ENCODE measurements at places on chromosomes 1 and 21.
A peak's percentile ranks its signal among the peaks of the same experiment; 100 is the strongest.

GRCh38 chr1:184882957-184883815 is 91.1 kb downstream of the NIBAN1 start:
- no peak for DNase-seq

- no peak for DNase-seq
Observed at GRCh38 chr1:208113011-208113410, 131.2 kb downstream of the PLXNA2 start.

DNA sequence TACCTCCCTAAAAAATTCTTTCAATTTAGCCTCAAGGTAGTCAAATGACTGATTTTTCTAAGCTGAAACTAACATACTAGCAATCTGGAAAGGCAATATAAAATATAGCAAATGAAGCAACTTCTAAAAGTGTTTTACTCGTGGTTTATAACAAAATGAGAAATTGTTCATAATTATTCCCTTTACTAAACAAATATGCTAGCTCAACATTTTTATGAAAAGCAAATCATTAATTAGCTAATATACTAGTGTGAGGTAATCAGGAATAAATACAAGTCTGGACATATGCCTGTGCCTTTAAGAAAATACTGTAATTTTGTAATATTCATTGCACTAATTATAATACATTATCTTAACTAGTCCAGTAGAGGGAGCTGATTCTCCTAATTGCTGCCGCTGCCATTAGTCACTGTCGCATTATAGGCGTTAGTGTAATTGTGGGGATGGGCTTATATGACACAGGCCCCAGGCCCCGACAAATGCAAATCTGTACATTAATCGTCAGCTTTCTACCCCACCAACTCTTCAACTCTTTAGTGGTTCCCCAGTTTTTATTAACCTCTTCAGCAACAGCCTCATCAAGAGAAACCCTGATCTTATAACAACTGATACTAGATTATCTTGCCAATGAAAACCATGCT is 160.9 kb downstream of the GABPA start:
- no peak for DNase-seq

GRCh38 chr1:183652547-183653461 is at the start of gene APOBEC4:
TSS of gene APOBEC4 (minus strand) at chr1:183653316. CDS start at chr1:183648781, 4,535 bp downstream.
- no peak for DNase-seq

GRCh38 chr1:167911413-167911812 is 2.5 kb downstream of the ADCY10 start:
- DNase-seq = no peak

DNA sequence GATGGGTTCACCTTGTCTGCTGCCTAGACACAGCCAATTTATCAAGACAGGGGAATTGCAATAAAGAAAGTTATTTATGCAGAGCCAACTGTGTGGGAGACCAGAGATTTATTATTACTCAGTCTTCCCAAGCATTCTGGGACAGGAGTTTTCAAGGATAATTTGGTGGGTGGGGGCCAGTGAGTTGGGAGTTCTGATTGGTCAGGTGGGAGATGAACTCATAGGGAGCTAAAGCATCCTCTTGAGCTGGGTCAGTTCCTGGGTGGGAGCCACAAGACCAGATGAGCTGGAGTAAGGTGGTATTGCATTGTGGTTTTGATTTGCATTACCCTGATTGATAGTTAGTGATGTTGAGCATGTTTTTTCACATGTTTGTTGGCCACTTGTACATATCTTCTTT is 86.1 kb downstream of the PRKAB2 start:
- DNase-seq = no peak

- DNase-seq = no peak
Observed at GRCh38 chr1:192916021-192916420, 107.2 kb downstream of the RGS2 start.

- DNase-seq = peak; percentile 75
Observed at GRCh38 chr21:43767984-43768867, 7.9 kb downstream of the CSTB start.

GRCh38 chr21:26833011-26833410 is 12.2 kb downstream of the ADAMTS1 start:
- DNase-seq = no peak

GRCh38 chr1:228527596-228527995 is 40.4 kb downstream of the RNF187 start:
- DNase-seq = no peak

GRCh38 chr1:218718977-218719376 is 373.8 kb downstream of the TGFB2 start:
- peak; percentile 82 for DNase-seq

GRCh38 chr1:205316161-205316566 is 5.4 kb downstream of the NUAK2 start:
- no peak for DNase-seq

DNA sequence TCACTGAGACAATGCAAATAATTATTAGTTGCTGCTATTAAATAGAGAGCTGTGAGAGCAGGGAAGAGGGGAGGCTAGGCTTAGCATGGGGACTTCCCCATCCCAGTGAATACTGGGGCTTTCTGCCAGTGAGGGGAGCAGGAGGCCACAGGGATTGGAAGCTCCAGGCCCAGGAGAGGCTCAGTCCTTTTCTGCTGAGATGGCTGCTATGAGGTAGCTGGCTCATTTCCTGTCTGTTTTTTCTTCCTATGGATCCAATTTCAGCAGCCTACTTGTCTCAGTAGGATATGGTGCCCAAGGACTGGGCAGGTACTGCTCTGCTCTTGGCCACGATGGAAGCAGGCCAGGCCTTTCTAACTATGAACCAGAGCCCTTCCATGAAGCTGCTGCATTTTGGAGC is 10.0 kb downstream of the STMN1 start:
- DNase-seq = peak; percentile 16

- no peak for DNase-seq
Observed at GRCh38 chr21:46195595-46196195, 11.4 kb upstream of the SPATC1L start.

DNA sequence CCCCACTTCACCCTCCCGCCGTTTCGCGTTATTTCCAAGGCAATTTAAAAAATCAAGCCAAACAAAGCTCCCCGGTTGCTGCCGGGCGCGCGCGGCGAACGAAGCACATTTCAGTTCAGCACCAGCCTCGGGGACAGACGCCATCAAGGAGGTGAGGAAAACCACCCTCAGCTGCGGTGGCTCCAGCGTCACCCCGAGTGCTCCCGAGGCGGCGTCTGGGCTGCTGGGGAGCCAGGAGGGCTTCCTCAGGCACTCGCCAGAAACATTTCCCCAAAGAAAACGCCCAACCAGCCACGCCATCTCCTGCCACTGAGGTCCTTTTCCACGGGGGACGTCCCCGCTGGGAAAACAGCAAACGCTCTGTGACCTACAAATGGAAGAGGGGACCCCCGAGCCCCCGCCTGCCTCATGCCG is 623 bp downstream of the GNG4 start:
- DNase-seq = peak; percentile 54

DNA sequence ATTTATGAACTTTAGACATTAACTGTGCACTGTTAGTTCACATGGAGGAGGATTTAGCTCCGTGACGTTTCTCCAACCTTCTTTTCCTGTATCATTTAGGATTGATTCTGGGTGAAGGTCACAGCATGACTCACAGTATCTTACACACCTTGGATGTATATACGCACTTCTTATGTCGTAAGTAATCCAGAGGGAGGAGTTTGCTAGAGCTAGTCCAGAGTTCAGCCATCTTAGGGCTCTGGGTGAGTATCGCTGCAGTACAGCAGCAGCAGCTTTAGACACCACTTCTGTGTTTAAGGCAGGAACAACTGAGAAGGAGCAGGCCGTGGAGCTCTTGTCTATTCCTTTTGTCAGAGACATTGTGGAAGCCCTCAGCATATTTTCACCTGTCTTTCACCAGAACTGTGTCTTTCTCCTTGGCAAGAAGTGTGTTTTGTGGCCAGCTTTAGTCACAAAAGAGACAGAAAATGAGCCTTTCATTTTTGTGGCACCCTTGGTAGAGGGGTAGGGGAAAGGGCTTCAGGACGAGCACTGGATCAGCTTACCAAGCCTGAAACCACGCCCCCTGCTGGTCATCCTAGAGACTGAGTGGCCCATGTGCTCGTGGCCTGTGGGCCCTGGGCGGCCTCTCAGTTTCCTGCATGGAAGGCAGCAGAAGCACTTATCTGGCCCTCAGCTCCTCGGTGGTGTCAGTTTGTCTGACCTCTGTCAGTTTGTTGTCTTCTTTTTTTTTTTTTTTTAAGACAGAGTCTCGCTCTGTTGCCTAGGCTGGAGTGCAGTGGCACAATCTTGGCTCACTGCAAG is 64.0 kb downstream of the ADARB1 start:
- peak; percentile 55 for DNase-seq

DNA sequence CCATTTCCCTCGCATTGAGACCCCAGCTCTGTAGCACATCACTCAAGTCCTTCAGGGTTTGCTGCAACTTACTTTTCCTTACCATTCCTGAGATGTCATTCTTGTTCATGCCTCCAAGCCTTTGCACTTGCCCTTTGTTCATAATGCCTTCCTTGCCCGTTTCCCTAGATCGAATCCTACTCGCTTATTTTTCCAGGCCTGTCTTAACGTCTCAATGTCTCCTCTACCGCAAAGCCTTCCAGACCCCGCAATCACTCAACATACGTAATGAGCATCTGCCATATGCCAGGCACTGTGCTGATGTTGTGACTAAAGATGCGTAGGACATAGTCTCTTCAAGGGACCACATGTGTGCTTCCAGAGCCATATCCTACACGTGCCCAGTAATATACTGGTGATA is 31.1 kb upstream of the CNIH3 start:
- DNase-seq = no peak

DNA sequence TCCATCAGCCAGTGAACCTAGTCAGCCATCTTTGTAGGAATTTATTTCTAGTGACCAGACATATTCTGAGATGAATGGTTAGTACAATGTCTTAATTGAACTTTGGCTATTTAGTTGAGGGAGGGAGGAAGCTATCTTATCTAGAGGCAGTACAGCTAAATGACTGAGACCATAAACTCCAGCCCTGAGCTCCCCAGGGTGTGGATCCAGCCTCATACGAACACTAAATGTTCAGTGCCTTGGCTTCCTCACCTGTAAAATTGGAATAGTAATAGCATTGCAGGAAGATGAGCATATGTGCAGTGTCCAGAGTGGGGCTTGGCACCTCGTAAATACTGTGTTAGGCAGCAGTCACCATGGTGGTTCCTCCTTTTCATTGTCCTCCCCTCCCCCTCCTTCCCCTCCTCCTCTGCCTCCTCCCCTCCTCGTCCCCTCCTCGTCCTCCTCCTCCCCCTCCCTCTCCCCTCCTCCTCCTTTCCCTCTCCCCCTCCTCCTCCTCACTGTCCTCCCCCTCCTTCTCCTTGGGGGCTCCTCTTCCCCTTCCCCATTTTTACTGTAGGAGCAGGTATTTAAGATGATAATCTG is 108.2 kb downstream of the GALNT2 start:
- DNase-seq = no peak

DNA sequence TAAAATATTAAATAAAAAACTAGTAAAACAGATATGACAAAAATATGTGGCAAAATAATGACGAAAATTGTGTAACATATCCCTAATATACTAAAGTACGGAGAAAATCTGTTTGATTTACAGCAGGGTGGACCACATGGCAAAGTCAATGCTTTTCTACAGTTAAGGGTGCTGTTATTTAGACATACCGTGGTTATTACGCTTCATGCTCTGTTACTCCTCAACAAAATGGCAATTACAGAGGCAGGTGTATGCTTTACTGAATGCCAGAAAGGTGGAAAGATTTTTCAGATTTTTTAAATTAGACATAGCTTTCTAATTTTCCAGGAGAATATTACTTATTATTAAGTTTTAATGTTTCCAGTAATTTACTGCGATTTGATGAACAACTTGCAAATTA is 343.9 kb upstream of the DPYD start:
- DNase-seq = no peak

DNA sequence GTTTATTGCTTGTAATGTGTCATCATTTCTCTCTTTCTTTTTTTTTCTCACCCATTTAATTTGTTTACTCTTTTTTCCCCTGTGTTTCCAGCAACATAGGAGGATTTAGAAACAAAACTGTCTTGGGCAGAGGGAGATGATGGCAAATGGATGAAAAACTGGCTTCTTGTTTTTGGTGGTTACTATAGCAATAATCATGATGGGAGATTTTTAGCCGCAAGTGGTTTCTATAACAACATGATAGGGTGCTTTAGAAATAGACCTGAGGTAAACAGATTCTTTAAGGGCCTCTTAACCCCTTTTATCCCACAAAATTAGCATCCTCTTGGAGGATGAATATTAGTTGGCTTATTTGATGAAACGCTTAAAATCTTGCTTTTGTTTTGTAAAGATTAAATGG is 51.6 kb downstream of the CRB1 start:
- no peak for DNase-seq

DNA sequence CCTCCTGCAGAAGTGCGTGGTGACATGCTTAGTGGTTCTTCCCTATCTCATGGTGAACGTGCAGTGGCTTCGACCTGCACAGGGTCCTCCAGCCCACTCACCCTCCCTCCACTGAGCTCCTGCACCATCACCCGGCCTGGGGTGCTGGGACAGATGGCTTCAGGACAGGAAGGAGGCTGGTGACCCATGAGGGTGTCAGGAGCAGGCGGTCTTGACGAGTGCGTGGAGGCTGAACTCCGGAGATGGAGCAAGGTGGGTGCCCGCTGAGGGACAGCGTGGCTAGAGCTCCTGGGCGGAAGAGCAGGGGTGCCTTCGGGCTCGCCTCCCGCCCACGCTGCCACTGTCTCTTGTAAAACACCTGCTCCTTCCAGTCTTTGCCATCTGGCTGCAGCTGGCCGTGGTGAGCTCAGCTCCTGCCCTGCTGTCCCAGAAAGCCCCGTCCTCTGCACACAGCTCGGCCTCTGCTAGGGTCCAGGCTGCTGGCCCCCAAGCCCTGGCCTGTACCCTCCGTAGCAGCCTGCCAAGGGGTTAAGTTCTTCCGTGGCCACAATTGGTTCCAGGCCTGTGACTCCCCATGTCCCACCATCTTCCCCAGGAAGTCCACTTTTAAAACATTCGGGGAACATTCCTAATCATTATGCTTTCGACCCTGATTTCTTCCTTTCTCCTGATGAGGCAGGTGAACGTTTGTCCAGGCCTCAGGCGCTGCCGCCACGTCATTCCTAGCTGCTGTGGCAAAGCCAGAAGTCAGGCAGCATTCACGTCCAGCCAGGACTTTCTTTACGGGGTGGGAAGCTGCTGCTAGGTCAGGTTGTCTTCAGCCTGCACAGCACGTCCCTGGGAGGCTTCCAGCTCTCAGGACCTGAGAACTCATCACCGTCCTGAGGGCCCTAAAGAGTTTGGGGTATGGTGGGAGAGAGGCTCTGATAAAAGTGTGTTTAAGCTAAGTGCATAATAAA is 8.1 kb downstream of the KRTAP10-1 start:
- DNase-seq = no peak

GRCh38 chr1:212514056-212514614 is 81.4 kb downstream of the NENF start:
- peak; percentile 64 for DNase-seq

- DNase-seq = peak; percentile 83
Observed at GRCh38 chr1:220370041-220370700, 97.9 kb upstream of the RAB3GAP2 start.

- DNase-seq = no peak
Observed at GRCh38 chr21:35147439-35147838, 98.3 kb upstream of the RUNX1 start.

DNA sequence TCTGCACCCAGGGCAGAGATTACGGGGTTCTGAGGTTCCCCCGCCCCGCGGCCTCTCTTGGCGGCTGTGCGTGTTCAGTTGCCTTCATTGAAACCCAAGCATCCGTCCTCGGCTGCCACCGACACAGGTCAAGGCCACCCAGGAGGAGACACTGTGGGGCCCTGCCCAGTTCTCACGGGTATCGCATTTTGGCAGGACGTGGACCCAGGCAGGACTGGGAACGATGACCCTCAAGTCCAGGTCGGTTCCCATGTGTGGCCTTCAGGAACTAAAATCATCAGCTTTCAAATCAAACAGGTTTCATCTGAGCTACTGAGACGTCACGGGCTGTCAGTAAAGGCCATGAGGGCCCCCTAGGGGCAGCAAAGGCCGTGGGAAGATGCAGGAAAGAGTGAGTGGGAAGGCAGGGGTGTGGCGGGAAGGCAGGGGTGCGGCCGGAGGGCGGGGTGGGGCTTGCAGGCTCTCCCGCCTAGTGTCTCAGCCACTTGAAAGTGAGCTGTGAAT is 7.0 kb upstream of the C1orf174 start:
- DNase-seq = no peak
